ENCODE measurements at places on chromosomes 5 and 9.

DNA sequence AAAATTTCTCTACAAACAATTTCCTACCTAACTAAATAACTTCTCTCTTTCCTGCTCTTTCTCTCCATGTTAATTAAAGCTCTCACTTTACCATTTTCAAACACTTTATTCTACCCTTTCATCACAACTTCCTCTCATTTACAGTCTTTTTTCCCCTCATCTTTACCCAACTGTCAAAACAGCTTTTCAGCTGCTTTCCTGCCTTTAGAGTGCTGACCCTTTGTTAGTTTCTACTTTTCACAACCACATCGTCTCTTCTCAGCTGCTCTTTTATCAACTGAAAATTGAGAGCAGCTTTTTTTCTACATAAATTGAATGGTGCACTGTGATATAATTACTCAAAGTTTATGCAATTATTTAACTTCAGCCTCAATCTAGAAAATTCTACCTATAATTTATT is 3.1 kb upstream of the HOMER1 start:
- H3K27ac ChIP-seq: no peak overlapping the region
- no peaks in the 10 kb centered on the region for H3K4me1 ChIP-seq
- H3K27me3 ChIP-seq: no peaks in the 10 kb centered on the region
- no peak overlapping the region for H3K4me3 ChIP-seq

GRCh38 chr5:6274846-6275543 is 103.4 kb downstream of the MED10 start:
- no peaks in the 10 kb centered on the region for H3K36me3 ChIP-seq
- no peak overlapping the region for H3K27ac ChIP-seq
- no peaks in the 10 kb centered on the region for H3K4me1 ChIP-seq
- no peak for DNase-seq
- no peaks in the 10 kb centered on the region for H3K27me3 ChIP-seq

DNA sequence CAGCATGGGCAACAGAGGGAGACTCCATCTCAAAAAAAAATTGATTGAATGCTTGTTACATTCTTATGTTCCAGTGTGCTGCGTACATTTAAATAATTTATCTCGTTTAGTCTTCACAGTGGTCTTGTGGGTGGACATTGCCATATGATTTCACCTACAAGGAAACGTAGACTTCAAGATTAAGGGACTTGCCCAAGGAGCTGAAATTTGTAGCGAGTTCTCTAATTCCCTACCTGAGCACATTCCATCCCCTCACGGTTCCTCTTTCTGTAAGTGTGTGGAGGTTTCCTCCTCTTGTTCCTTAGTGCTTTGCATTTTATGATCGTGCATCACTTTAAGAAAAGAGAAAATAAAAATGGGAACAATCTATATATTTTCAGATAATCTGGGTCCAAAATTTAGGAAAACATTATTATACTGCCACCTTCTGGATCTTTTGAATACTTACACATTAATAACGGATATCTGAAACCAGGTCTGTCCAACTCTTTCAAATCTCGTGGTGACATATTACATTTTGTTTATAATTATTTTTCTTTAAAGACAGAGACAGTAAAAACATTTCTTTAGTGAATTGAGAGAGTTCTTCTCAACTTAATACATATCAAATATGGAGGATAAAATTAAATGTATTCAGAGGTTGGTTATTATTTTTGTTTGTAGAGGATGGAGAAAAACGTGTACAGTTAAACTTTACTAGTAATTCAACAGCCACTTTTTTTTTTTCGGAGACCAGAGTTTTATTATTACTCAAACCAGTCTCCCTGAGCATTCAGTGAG is 29.9 kb upstream of the C7 start:
- H3K27me3 ChIP-seq: no peaks in the 10 kb centered on the region
- no peaks in the 10 kb centered on the region for H3K36me3 ChIP-seq
- peak; percentile 9 for DNase-seq
- H3K4me3 ChIP-seq: no peak overlapping the region
- no peaks in the 10 kb centered on the region for H3K4me1 ChIP-seq
- no peak overlapping the region for H3K27ac ChIP-seq

GRCh38 chr5:76402251-76402885 is 717 bp upstream of the IQGAP2 start:
- H3K4me3 ChIP-seq: no peak overlapping the region
- H3K27ac ChIP-seq: peak overlapping the region; percentile 61
- no peaks in the 10 kb centered on the region for H3K27me3 ChIP-seq
- H3K4me1 ChIP-seq: peaks cover 3% of the 10 kb centered on the region
- no peaks in the 10 kb centered on the region for H3K36me3 ChIP-seq

DNA sequence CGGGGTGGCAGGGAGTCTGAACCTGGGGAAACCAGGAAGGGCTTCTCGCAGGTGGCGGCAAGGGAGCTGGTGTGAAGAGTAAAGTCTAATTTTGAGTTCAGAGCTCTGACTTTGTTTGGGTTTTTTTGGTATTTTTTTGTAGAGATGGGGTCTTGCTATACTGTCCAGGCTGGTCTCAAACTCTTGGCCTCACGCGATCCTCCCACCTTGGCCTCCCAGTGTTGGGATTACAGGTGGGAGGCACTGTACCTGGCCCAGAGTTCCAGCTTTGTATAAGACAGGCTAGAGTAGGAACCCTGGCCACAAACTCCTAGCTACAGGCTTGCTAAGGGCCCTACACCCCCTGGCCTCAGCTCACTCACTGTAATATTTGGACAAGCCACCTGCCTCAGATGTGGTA is 105.1 kb upstream of the SARDH start:
- no peak overlapping the region for H3K4me3 ChIP-seq
- no peak overlapping the region for H3K27ac ChIP-seq
- H3K27me3 ChIP-seq: no peaks in the 10 kb centered on the region
- no peak for DNase-seq

- H3K27ac ChIP-seq: no peak overlapping the region
- H3K36me3 ChIP-seq: peaks cover 14% of the 10 kb centered on the region
These were observed 43.0 kb upstream of the SLC25A51 start for GRCh38 chr9:37946971-37947370.

DNA sequence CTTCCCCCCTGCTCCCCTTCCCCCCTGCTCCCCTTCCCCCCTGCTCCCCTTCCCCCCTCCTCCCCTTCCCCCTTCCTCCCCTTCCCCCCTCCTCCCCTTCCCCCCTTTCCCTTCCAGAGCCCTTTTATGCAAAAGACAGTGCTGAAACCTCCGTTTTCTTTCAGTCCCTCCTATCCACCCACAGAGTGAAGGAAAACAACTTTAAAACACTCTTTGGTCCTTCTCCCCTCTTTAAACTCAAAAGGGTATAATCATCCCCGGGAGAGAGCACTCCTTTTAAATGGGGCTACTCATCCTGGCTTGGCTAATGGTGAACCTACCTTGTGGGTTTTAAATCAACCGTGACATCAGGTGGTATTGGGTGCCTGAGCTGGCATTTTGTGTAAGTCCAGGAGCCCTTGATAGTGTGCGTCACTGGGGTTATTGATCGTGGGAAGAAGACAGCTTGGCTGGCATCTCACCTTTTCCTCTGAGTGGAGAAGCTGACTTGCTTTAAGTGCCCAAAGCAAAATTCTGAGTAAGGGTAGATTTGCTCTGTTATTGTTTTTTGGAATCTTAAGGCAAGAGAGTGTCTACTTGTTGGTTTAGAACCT is 2.7 kb downstream of the LARP1 start:
- peak overlapping the region; percentile 26 for H3K4me3 ChIP-seq
- no peaks in the 10 kb centered on the region for H3K36me3 ChIP-seq
- H3K27me3 ChIP-seq: no peaks in the 10 kb centered on the region
- H3K27ac ChIP-seq: no peak overlapping the region

- H3K27ac ChIP-seq: no peak overlapping the region
- peaks cover 4% of the 10 kb centered on the region for H3K4me1 ChIP-seq
- no peak for DNase-seq
- H3K36me3 ChIP-seq: no peaks in the 10 kb centered on the region
- H3K4me3 ChIP-seq: no peak overlapping the region
These were observed 27.4 kb downstream of the PPP2R2B start for GRCh38 chr5:146851133-146851532.

DNA sequence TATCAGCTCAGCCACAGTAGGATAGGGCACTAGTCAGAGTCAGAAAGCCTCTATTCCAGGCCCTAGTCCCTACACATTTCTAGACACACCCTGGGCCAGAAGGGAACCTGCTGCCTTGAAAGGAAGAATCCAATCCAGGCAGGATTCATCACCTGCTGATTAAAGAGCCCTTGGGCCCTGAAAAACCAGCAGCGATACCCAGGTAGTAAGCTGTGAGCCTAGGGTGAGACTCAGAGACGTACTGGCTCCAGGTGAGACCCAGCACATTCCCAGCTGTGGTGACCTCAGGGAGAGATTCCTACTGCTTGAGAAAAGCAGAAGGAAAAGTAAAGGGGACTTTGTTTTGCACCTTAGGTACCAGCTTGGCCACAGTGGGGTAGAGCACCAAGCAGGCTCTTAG is 4.7 kb downstream of the CCIN start:
- no peak for DNase-seq
- H3K4me1 ChIP-seq: no peaks in the 10 kb centered on the region
- H3K27ac ChIP-seq: no peak overlapping the region
- H3K36me3 ChIP-seq: no peaks in the 10 kb centered on the region

DNA sequence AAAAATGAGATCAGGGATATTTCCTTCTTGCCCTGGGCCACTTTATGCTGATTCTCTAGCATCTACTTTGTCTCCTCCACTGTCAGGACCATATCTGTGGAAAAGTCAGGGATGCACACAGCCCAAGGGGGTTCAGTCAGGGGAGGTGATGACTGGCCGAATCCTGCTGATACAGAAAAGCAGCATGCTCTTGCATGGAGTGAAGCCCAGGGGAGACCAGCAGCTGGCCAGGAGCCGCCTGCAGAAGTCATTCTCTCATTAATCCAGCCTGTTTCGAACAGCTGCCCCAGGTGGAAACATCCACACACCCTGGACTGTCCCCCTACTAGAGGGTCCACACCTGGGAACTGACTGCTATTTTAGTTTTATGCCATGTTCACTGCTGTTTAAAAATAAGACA is 177.1 kb downstream of the ATP10B start:
- no peaks in the 10 kb centered on the region for H3K27me3 ChIP-seq
- no peak overlapping the region for H3K27ac ChIP-seq

- H3K4me3 ChIP-seq: no peak overlapping the region
- no peak overlapping the region for H3K27ac ChIP-seq
- no peaks in the 10 kb centered on the region for H3K4me1 ChIP-seq
- no peaks in the 10 kb centered on the region for H3K27me3 ChIP-seq
- H3K36me3 ChIP-seq: no peaks in the 10 kb centered on the region
- no peak for DNase-seq
These were observed 22.0 kb downstream of the NSG2 start for GRCh38 chr5:174067499-174067898.

DNA sequence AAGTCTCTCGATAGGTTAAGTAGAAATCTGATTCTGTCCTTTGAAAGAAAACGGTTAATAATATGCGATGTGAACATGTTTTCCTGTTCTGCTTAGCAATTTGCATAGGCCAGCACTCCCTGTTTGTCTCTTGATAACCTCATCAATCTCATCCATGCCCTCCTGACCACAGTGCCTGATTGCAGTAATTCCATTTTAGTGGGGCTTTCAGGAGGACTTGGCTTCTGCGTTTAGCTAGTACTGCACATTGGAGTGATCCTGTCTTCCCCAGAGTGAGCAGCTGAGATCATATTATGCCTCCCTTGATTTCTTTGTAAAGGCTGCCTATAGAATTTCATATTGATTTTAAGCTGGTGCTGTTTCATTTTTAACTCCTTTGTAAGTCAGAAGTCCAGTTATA is 335.9 kb upstream of the ISL1 start:
- no peak for DNase-seq
- no peak overlapping the region for H3K27ac ChIP-seq
- H3K36me3 ChIP-seq: no peaks in the 10 kb centered on the region
- H3K27me3 ChIP-seq: no peaks in the 10 kb centered on the region

DNA sequence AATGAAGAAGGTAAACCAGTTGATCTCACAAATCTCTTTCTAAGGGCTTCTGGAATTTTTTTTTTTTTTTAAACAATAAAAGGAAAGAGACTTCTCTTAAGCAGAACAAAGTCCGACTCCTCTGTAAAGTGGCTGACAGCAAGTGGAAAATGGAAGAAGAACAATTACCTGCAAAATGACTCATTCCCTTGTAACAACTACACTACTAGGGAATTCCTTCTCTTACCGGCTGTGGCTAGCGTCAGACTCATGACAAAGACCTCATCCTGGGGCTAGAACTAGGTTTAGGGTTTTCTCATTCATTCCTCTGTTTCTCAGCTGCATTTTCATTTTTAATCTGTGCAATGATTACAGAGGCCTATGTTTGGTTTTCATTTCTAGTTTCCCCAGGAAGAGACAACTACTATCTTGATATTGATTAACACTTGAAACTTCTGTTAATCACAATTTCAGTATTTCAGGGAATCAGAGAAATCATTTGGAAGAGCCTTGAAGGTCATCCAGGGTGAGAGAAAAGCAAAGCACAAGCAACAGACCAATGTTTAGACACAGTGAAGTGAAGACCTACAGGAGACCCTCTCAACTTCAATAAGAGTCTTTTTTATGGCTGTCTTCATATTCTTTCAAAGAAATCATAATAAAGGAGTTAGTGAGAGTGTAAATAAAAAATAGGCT is 437.9 kb downstream of the RAB3C start:
- no peak overlapping the region for H3K27ac ChIP-seq
- H3K4me1 ChIP-seq: no peaks in the 10 kb centered on the region
- H3K27me3 ChIP-seq: no peaks in the 10 kb centered on the region
- DNase-seq: peak; percentile 63

- no peak overlapping the region for H3K4me3 ChIP-seq
- no peak overlapping the region for H3K27ac ChIP-seq
- H3K27me3 ChIP-seq: no peaks in the 10 kb centered on the region
- no peaks in the 10 kb centered on the region for H3K4me1 ChIP-seq
- peaks cover 10% of the 10 kb centered on the region for H3K36me3 ChIP-seq
These were observed 27.0 kb downstream of the CNOT8 start for GRCh38 chr5:154885439-154885838.

DNA sequence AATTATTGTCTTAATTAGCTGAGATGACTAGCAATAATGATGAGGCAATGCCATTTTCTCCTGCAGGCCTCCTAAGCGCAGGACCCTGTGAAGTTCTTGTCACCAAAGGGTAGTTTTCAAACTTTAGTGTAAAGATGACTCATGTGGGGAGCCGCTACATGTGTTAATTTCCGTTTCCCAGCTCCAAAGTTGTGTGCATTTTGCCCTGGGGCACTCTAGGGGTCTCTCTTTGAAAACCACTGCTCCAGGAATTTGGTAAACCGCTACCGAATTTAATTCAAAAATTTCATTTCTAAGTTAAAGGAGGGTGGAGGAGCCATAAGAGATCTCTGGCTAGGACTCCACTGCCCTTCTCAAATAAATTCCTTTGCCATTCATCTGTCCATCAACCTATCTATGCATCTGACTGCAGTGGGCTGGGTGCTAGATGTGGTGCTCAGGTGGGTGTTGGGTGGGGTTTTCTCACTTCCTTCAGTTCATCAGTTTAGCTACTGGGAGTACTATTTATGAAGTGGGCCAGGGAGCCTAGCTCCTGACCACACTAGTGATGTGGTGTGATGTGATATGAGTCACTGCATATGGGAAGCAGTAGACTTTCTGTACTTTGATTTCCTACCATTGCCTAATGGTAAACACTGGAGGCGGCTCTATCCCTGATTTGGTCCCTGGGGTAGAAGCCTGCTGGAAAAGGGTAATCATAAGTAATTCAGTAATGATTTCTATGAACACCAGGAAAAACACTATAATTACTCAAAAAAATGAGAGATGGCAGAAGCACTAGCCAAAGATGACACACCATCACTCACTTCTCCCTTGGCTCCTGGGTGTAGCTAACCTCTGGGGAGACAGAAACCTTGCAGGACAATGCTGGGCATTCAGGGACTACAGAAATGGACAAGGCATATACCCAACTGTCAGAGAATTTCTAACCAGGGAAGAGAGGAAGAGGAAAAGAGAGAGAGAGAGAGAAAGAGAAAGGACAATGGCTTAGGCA is 4.0 kb upstream of the ZSWIM6 start:
- no peaks in the 10 kb centered on the region for H3K27me3 ChIP-seq
- H3K4me1 ChIP-seq: peaks cover 24% of the 10 kb centered on the region
- no peaks in the 10 kb centered on the region for H3K36me3 ChIP-seq
- H3K27ac ChIP-seq: no peak overlapping the region

- H3K4me3 ChIP-seq: peak overlapping the region; percentile 9
- DNase-seq: peak; percentile 78
- no peaks in the 10 kb centered on the region for H3K4me1 ChIP-seq
- H3K36me3 ChIP-seq: no peaks in the 10 kb centered on the region
These were observed 8.3 kb downstream of the OTP start for GRCh38 chr5:77630114-77630680.

All from mesendoderm (in vitro differentiated cells).